ENCODE measurements at places on chromosomes 7 and 10.

GRCh38 chr10:114024876-114025610 is 18.6 kb upstream of the ADRB1 start:
- no peak for DNase-seq

DNA sequence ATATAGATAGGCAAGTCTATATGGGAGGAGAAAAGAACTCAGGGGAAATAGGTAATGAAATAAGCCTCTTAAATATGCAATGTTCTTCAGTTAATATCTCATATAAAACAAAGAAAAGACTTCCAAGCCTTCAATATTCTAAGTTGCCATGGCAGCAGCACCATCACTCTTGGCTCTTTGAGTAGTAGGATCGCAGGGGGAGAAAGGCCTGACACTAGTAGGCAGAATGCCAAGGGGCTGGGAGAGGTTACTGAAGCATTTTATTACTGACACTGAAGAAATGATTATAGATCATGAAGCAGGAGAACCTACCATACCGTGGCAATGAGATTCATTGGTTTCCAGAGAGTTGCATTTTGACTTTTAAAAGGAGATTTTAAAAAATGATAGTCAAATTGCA is 193.9 kb downstream of the NXPH1 start:
- no peak for DNase-seq

DNA sequence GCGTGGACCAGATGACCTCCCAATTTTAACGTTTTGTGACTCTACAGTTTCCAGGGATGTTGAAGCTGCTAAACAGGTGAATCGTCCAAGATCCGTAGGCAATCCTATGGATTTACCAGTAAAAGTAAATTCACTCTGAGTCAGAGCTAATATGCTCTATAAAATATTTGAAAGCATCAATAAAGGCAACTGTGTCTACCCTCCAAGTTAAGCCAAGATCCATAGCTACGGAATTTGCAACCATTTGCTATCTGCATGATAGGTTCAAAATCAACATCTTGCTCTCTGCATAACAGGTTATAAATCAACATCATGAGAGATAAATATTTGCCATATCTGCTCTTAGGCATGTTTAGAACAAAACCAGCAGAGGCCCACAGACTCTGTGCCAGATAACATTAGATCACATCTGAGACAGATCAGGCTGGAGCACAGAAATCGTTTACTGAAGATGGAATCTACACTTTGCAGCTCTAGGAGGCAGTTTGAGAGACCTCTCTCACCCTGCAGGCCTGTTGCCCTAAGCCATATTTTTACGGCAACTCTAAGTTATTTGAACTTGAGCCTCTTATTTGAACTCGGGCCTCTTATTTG is 80.7 kb upstream of the PDCD4 start:
- no peak for DNase-seq

GRCh38 chr10:77016278-77016815 is 621.3 kb downstream of the KCNMA1 start:
- no peak for DNase-seq

GRCh38 chr10:74827045-74827441 is 643 bp downstream of the KAT6B start:
- no peak for DNase-seq

Measured in fibroblast of skin of left quadriceps (primary cell).